ENCODE measurements at places on chromosomes 3 and 15.

DNA sequence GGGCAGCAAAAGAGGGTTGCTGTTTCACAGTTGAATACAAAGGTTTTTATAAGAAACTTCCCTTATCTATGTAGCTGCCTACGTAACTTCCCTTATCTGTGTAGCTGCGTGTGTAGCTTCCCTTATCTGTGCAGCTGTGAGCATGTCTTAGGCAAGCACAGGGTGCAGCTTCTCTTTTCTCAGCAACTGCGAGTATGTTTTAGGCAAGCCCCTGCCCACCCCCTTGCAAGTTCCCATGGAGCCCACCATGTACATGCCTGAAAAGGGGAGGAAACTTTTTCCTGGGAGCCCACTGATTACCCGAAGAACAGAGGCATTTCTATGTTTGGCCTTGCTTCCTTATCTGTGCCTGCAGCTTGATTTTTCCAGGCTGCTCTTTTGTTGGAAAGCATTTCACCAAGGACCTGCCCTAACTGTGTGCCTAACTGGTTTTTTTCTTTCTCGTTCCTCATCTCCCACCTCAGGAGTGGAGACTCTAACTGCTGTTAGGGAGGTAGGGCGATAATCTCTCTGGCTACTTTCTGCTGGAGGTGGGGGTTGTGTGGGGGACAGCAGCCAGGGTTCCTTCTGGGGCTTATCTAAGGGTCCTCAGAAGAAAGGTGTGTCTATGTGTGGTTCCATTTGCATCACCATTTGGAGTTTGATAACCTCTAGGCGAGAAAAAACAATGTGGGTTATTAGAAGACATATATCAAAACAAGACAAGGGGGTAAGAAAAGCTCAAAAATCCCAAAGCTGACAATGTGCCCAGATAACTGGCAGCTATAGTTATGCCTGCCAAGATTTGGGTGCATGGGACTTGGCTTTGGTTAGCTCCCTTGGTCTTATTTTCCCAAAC lies 26.0 kb downstream of the SORD start:
- DNase-seq = peak; percentile 93

DNA sequence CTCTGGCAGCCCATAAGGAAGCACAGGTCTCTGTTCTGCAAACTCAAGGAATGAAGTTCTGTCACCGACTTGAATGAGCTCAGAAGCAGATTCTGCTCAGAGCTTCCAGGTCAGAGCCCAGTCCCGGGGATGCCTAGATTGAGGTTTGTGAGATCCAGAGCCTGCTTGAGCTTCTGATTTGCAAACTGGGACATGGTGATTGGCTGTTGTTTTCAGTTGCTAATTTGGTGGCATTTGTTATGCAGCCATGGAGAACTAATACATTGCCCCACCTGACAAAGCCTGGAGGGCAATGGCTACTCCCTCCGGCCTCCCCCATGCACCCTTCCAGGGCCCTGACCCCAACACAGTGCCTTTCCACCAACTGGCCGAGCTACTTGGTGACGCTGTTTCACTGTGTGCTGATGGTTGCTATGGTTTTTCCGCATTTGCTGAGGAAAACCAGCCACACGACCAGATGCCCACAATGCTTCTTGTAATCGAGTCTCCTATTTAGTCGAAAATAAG lies 379.5 kb upstream of the ATP10A start:
- DNase-seq = no peak

DNA sequence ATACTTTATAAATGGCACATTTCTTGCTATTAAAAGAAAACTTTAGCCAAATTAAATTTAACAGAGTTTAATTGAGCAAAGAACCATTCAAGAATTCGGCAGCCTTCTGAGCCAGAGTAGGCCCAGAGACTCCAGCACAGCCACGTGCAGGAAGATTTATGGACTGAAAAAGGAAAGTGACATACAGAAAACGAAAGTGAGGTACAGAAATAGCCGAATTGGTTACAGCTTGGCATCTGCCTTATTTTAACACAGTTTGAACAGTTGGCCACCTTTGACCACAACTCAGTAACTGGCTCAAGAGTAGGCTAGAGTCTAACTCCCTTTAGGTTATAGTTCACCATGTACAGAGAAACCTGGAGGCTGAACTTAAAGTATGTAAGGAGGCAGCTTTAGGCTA lies 17.6 kb downstream of the CFAP44 start:
- DNase-seq = no peak

DNA sequence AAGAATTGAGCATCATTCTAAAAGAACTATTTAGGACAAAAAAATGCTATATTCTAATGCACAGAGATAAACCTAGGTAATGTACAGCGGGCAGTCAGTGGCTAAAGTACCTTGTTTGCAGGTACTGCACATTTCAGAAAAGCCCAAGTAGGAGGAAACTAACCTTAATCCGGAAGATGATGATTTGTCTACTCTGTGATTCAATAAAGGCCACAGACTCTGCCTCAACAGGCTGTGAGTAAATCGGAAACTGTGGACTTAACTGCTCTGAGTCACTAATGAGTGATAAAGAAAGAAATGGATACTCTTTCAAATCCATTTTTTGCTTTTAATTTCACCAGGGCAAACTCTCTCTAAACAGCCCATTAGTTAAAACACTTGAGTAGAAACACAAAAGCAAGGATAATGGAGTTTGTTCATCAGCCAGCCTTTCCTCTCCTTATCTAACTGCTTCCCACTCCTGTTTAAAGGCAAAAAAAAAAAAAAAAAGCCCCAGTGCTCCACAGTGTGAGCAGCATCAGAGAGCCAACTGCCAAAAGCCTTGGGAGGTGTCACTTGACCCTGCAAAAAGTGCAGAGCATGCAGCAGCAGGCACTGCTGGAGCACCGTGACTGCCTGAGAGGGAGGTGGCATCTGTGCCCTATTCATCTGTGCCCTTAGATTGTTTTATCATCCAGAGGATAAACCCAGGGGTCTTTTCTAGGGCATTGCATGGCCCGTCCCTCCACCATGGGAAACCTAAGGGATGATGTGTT lies 187.7 kb downstream of the SATB1 start:
- DNase-seq = no peak

- no peak for DNase-seq
Measured at GRCh38 chr3:5022187-5022965, 43.1 kb downstream of the BHLHE40 start.

DNA sequence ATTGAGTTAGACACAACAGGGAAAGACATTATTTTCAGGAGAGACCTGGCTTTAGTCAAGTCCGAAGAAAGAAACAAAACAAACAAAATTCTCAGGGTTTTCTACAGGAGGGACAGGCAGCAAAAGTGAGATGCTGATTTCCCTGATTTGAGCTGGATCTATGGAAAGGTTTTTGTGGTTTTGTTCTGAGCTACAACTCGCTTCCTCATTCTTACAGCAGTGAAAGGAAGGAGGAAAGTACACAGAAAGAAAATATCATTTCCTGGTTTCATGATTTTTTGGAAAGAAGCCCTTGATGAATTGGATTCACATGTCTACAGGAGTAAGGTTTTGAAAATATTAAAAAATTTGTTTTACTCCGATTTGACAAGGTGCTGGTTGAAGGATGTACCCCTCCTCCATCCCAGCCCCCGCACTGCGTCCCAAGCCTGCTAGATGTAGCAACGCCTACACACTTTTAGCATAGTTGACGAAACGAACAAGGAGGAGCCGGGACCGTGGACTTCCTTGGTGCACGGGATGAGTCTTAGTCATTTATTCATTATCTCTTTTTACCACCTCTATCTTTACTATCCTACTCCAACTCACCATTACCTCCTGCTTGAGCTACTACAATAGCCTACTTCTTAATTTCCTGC lies 10.8 kb downstream of the PRICKLE2 start:
- peak; percentile 7 for DNase-seq

- no peak for DNase-seq
Measured at GRCh38 chr15:96119734-96120133, 210.8 kb upstream of the NR2F2 start.

- DNase-seq = no peak
Measured at GRCh38 chr3:47849186-47849698, 46.3 kb downstream of the DHX30 start.

- no peak for DNase-seq
Measured at GRCh38 chr3:143139762-143140161, 20.2 kb downstream of the CHST2 start.

- DNase-seq = no peak
Measured at GRCh38 chr3:59877263-59878037, 827.6 kb upstream of the CFAP20DC start.

DNA sequence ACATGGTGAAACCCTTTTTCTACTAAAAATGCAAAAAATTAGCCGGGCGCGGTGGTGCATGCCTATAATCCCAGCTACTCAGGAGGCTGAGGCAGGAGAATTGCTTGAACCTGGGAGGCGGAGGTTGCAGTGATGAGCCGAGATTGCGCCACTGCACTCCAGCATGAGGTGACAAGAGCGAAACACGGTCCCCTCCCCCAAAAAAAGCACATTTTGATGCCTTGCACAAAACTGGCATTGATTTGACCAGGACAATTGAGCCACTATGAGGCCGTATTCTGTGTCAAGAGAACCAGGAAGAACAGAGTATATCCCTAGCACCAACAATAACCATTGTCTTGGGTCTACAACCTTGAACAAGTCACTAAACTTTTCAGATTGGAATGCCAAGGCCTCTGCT lies 50.6 kb downstream of the SH3BP5 start:
- DNase-seq = no peak
